Amygdala (tissue), 56 donors: ENCODE measurements at places on chromosomes 5 and 9.
A peak's percentile ranks its signal among the peaks of the same experiment; 100 is the strongest.

- DNase-seq, result no peak
Measured at GRCh38 chr9:27151693-27152404, 42.8 kb downstream of the TEK start.

GRCh38 chr5:143349177-143349576 lies 54.3 kb downstream of the NR3C1 start:
- no peak for DNase-seq

GRCh38 chr5:123155446-123155960 lies 66.5 kb downstream of the PRDM6 start:
- DNase-seq, result no peak

DNA sequence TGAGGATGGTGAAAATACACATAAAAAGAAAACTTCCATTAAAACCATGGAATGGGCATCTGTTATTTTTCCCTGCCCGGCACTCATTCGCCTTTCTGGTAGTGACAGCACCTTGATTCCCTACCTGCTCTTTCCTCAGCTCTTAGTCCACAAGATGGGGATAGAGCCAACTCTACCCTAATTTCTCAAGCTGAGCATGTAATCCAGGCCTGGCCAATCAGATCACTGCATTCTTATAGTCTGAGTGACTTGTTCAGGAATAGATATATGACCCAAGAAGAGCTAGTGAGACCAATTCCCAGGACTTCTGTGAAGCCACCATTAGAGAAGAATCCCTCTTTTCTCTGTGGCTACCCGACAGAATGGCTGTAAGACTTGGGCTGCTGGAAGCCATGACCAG lies 58.1 kb downstream of the TSSK1B start:
- no peak for DNase-seq

GRCh38 chr9:18791074-18791473 lies 241.9 kb downstream of the SAXO1 start:
- no peak for DNase-seq

DNA sequence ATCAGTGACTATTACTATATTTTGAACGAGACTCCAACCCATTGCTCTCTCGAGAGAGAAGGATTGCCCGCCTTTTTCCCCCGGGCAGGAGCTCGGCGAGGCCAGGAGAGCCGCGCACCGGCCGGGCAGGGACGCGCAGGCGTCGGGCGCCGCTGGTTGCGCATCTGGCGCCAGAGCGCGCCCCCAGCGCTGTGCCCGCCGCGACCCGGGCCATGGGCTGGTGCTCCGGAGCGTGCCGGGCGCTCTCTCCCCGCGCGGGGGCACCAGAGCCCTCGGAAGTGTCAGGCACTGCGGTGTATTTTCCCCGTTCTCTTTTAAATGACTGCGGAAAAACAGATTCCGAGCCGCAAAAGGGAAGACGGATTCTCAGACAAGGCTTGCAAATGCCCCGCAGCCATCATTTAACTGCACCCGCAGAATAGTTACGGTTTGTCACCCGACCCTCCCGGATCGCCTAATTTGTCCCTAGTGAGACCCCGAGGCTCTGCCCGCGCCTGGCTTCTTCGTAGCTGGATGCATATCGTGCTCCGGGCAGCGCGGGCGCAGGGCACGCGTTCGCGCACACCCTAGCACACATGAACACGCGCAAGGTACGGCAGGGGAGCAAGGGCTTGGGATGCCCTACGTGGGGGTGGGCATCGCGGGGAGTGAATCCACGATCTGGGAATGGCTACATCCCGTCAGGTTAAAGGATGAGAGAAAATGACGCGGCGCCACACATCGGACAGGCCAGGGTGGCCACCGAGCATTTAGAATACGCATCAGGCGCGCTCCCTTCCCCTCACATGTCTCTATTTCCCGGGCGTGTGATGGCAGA lies 1.1 kb upstream of the NTRK2 start:
- peak; percentile 65 for DNase-seq

- no peak for DNase-seq
Measured at GRCh38 chr5:91129748-91130147, 253.4 kb downstream of the ARRDC3 start.

- DNase-seq, result no peak
Measured at GRCh38 chr5:121805911-121806310, 45.8 kb upstream of the FTMT start.

DNA sequence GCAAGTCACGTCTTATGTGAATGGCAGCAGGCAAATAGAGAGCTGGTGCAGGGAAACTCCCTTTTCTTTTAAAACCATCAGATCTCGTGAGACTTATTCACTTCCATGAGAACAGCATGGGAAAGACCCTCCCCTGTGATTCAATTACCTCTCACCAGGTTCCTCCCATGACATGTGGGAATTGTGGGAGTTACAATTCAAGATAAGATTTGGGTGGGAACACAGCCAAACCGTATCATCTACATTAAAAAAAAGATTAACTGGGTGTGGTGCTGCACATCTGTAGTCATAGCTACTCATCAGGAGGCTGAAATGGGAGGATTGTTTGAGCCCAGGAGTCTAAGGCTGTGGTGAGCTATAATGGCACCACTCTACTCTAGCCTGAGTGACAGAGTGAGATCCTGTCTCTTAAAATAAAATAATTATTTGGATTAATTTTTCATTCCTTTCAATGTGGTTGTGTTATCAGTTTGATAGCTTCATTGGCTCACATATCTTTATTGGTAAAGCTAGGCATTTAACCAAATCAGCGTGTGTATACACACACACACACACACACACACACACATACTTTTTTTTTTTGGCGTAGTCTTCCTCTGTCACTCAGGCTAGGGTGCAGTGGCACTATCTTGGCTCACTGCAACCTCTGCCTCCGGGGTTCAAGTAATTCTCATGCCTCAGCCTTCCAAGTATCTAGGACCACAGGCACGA lies 21.8 kb downstream of the DENND4C start:
- DNase-seq, result no peak

- no peak for DNase-seq
Measured at GRCh38 chr5:149177911-149178565, 36.7 kb downstream of the ABLIM3 start.

DNA sequence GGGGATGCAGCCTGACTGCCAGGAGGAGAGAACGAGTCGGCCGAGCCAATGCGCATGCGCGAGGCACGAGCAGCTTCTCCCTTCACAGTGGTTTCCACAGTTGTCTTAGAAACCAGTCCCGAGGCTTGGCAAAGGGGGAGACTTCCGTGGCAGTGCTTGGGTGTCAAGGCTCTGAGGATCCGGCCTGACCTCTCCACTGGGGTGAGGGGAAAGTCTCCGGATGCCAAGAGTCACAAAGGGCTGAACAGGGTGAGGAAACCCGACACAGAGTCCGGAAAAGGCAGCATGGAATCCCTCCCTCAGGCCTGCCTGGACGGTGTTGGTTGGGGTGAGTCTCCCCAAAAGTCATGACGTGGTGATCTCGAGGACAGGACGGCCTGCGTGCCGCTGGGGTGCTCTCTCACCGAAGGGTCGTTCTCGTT lies 475.5 kb downstream of the SPATA31A7 start:
- DNase-seq, result no peak

DNA sequence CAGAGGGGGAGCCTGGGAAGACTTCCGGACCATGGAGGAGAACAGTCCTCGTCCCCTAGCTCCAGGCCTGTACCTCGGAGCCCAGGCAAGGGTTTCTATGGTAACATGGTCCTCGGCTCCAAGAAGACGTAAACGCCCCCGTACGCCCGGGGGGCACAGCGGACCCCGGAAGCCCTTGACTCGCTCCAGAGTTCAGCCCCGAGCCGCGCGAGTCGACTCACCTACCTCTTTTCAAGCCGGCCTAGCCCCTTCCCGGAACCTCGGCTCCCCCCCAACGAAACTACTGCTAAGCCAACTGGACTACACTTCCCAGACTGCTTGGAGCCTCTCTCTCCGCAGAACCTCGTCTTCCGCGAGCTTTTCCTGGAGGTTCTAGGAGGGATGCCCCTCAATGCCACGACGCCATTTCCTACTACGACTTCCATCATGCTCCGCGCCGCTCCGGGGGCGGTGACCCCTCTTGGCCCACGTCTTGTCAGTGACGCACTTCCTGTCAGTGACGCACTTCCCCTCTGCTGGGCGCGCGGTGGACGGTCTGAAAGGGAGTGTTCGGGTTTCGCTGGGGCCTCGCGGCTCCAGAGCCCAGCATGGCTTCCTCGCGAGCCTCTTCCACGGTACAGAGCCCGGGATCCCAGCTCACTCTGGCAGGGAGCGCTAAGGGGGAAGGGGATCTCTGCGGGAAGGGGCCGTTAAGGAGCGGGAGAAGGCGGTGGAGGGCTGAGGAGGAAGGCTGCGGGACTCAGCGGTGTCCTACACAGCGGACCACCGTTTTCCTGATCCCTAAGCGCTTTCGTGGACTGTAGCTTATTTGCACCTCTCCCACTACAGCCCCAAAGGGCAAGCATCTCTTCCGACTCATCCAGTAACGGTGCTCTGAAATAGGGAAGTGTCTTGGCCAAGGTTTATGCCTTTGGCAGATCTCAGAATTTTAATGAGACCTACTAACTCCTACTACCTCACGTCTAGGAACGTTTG lies at the start of the genes CDC26 and PRPF4:
Gene CDC26 (minus strand): TSS at position 416 of the 975 bp plus-strand sequence. CDS start 3,065 bp downstream, outside the sequence.
Gene PRPF4 (plus strand): TSS at position 502 of the 975 bp plus-strand sequence. CDS start 86 bp downstream, at position 588.
- DNase-seq, result peak; percentile 92

GRCh38 chr5:179221877-179222220 lies 123.4 kb downstream of the ADAMTS2 start:
- DNase-seq, result no peak

- DNase-seq, result peak; percentile 12
Measured at GRCh38 chr5:170896779-170897178, 35.0 kb downstream of the RANBP17 start.

- DNase-seq, result no peak
Measured at GRCh38 chr9:127444283-127444920, 6.8 kb downstream of the RPL12 start.

- DNase-seq, result no peak
Measured at GRCh38 chr5:138107213-138107612, 23.4 kb downstream of the WNT8A start.

- DNase-seq, result no peak
Measured at GRCh38 chr5:155529362-155529761, 515.8 kb downstream of the KIF4B start.

GRCh38 chr5:59826996-59827395 lies 66.5 kb downstream of the PDE4D start:
- DNase-seq, result no peak

DNA sequence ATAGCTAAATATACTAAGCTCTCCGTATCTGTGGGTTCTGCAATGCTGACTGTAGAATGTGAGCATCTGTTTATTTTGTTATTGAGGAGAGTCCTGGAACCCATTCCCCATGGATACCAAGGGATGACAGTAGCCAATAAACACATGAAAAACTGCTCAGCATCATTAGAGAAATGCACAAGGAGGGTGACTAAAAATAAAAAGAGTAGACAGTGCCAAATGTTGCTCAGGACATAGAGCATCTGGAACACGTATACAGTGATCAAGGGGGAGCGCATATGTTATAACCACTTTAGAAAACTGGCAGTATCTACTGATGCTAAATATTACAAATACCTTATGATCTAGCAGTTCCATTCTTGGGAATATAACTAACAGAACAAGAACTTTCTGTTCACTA lies 31.0 kb downstream of the MARCHF6 start:
- DNase-seq, result no peak

GRCh38 chr5:176171171-176171760 lies 67.0 kb upstream of the SIMC1 start:
- no peak for DNase-seq

DNA sequence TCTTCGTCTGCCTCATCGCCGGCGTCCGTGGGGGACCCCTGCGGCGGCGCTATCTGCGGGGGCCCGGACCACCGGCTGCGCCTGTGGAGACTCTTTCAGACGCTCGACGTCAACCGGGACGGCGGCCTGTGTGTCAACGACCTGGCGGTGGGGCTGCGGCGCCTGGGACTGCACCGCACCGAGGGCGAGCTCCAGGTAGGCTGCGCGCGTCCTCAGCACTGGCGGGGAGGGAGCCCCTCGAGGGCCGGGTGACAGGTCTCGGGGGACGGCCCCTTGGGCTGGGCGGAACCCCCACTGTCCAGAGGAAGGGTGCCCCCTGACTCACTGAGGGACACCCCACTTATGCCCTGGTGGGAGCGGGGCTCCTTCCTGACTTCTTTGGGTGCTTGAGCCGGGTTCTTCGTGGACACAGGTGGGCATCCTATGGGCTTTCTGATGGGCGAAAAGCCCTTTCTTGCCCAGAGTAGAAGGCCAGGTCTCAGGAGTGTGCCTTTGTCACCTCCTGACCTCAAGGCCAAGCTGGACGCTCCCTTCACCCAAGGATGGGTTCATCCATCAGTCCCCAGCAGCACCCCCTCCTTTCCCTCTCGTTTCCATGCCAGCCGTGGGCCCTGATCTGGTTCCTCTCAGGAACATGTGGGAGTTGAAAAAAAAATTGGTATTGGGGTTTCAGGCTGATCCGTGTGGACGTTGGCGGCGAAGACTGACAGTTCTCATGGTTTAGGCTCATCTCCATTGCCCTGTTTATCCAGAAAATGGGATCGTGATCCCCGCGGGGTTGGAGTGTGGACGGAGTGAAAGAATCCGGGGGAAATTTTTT lies 564 bp downstream of the SLC25A25 start:
- no peak for DNase-seq

- no peak for DNase-seq
Measured at GRCh38 chr5:126108470-126108869, 314.7 kb upstream of the GRAMD2B start.

- DNase-seq, result no peak
Measured at GRCh38 chr9:70902692-70903131, 218.7 kb downstream of the TRPM3 start.

DNA sequence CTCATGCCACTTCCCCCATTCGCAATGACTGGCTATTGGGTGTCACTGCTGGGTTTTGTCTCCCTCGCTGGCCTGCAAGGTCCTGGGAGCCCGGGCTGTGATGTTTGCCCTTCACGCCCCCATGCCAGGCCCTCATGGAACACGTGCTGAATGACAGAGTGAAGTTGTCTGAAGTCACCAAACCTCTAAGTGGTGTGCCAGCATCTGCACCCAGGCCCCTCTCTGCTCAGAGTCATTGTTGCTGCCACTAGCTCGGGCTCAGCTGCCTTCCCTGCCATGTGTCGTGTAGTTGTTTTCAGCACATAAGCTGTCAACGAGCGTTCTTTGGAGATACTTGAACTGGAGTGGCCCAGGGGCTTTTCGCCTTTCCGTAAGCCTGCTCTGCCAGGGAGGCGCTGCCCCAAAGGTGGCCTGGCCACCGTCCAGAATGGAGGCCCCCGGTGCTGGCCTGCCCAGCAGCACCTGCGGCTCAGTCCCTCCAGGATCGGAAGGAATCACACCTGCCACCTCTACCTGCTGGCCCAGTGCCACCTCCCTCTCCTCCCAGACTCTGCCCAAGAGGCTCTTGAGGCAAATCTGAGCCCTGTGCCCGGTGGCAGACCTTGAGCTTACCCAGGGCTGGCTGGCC lies 250.1 kb downstream of the PBX3 start:
- DNase-seq, result no peak

GRCh38 chr9:5459289-5459829 lies 9.0 kb downstream of the CD274 start:
- DNase-seq, result no peak

DNA sequence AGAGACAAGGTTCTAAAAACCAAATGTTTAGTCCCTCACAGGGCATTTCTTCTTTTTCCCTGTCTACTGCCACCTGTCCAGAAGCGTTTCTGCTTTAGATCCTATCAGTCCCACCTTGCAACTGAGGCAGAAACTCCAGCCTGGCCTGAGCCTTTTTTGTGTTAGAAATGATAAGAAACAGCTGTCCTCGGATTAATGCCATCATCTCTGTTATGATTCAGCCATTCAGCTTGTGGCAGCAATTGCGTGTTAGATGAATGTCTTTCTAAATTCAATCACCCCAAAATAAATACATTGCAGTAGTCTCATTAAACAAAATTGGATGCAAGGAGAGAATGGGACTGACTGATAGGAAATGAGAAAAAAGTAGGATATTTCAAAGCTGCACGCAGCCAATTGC lies 28.3 kb upstream of the FRMPD1 start:
- DNase-seq, result no peak

GRCh38 chr5:56607551-56607950 lies 207.8 kb upstream of the MAP3K1 start:
- no peak for DNase-seq

GRCh38 chr5:119347991-119348390 lies 7.8 kb upstream of the TNFAIP8 start:
- DNase-seq, result no peak
